ENCODE measurements at places on chromosomes 12 and 14.
A peak's percentile ranks its signal among the peaks of the same experiment; 100 is the strongest.

DNA sequence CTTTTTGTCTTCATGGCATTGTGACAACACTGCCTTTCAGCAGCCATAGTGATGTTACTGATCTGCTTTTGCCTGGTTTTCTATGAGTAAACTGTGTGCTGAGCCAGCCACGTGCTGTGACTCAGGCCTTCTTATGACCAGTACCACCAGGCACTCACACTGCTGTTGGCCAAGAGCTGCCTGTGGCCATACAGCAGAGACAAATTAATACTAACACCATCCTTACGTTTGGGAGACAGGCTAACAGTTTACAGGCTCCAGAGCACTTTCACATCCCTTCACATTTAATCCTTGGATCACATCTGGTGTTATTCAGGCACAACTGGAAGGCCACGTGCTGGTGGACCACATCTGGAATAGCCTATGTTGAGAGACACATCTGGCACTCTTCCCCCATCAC lies 377.9 kb downstream of the CCDC91 start:
- no peak for DNase-seq

DNA sequence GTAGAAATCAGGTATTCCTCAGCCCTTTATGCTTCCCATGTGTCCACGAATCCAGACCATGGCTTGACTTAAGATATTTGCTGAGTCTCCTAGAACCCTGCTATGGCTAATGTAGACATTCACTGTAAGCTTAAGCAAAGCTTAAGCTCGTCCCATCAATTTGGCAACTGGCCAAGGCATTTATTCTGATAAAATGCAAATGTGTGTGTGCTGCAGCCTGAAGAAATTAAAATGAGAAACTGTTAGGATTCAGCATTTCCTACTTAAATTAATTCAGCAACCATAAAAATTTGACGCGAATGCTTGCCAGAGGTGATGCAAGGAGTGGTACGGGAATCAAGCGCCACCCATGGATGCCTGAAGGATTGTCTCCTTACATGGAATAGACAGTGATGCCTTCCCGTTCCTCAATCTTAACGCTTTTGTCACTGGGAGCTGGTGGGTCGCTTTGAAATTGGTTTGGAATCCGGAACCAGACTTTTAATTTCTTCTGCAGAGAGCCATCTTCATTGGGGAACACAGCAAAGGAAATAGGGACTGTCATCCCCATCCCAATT lies 13.2 kb downstream of the HEBP1 start:
- DNase-seq: no peak

DNA sequence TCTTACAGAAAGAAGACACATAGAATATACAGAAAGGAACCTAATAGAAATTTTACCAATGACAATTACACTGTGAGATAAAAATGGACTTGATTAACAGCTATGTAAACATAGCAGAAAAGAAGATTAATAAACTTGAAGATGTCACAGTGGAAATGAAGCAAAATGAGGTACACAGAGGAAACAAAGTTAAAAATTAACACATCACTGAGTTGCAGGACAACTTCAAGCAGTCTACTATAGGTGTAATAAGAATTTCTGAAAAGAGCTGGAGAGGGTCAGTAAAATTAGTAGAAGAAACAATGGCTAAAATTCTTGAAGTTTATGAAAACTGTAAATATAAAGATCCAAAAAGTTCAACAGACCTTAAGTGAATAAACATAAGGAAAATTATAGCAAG lies 738.7 kb downstream of the C12orf50 start:
- no peak for DNase-seq

DNA sequence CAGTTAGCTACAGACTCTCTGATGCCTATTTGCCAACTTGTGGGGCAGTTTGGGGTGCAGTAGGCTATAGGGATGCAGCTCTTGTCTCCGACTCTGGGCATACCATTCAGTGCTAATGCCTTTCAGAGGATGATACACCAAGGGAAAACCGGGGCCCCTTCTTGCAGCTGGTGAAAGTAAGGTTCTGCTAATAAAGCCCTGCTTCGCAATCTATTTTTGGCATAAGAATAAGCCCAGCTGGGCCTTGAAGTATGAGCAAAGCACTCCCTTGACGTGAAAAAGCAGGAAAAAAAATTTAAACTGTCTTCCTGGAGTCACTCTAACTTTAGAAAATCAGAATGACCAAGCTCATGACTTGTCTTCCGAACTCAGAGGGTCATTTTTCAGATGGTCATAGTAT lies 124.1 kb upstream of the RBM19 start:
- no peak for DNase-seq

DNA sequence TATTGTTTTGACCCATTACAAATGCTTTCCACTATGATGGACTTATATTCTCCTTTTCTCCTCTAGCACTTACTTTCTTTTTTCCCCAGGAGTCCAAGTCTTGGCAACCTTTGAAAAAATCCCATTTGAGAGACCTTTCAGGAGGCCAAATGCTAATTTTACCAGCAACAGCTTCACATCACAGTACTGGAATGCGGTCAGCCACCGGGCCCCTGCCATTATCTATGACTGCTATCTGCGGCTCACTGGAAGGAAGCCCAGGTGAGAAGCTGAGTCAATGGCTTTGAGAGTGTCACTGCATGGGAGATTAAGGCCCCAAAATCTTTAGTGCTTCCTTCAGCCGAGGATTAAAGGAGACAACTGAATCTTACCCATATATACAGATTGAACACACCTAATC lies 64.2 kb downstream of the ERGIC2 start:
- DNase-seq: peak; percentile 13

GRCh38 chr14:21924479-21924878 lies 250.9 kb upstream of the OR4E1 start:
- DNase-seq: peak; percentile 57

DNA sequence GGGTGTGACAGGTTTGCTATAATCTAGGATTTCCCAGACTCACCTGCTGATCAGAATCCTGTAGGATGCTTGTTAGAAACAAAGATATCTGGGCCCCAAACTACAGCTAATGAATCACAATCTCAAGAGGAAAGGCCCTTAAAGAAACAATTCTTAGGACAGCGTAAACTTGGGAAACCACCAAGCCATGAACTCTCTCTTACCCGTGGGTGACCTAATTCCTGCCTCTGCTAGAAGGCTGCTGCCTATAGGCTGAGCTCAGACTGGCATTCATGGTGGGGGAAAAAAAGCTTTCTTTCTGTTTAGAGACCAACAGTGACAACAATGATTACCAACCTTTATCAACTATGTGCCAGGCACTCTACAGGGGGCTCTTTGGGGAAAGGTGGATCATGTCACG lies 213.9 kb upstream of the FKBP4 start:
- no peak for DNase-seq

GRCh38 chr14:51576117-51576430 lies 75.6 kb upstream of the FRMD6 start:
- DNase-seq: peak; percentile 23

DNA sequence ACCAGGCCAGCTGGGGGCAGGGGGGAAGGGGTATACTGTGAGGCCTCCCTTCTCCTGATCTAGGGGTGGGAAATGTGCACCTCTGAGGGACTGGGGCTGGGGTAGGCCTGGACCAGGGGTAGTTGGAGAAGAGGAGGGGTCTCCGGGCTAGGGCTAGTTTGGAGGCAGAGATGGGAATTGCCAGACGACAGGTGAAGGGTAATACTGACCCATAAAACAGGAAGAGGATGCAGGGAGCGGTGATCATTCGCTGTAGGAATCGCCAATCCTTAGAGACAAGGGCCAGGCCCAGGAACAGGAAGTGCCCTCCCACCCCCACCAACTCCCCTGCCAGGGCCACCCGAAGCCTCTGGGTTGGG lies 4.4 kb downstream of the SLC22A17 start:
- no peak for DNase-seq

GRCh38 chr12:113898466-113898865 lies 67.7 kb downstream of the RBM19 start:
- DNase-seq: no peak

DNA sequence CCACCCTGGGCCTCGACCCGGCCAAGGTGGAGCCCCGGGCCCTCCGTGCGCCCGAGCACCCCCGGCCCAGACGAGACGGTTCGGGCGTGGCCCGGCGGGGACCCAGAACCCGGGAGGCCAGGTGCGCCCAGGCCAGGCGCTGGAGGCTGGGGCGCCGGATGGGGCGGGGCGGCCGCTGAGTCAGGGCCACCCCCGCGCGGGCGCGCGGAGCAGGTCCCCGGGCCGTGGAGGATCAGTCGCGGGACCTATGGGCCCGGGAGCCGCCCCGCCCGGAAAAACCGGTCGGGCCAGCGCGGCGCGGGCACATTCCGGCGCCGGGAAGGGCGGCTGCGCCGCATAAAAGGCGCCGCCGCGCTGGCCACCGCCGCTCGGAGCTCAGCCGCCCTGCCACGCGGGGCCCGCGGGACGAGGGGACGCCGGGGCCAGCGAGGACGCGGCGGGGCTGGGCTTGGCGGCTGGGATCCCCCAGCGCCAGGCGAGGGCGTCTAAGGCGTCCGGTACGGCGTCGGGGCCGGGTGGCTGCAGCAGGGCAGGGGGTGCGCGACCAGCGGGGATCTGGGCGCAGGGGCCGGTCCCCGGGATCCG lies 21.5 kb upstream of the KIF26A start:
- no peak for DNase-seq

DNA sequence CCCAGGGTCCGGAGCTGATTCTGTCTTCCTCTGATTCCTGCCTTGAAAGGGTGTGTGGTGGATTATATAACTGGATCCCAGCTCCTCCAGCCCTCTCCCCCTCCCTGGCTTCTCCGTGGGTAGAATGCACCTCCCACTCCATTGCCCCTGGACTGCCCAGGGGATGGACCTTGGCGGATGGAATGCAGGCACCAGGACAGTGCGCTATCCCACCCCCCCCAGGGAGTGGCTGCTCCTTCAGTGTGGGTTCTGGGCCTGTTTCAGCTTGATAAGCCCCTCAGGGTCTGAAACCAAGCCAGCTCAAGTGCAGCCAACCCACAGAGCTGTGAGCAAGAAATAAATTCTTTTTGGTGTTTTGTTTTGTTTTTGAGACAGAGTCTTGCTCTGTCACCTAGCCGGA lies 112.4 kb upstream of the TMEM132D start:
- DNase-seq: no peak

- DNase-seq: no peak
Measured at GRCh38 chr12:50234347-50234746, 49.0 kb downstream of the LIMA1 start.

- DNase-seq: no peak
Measured at GRCh38 chr14:68627050-68627867, 165.6 kb downstream of the ZFP36L1 start.

DNA sequence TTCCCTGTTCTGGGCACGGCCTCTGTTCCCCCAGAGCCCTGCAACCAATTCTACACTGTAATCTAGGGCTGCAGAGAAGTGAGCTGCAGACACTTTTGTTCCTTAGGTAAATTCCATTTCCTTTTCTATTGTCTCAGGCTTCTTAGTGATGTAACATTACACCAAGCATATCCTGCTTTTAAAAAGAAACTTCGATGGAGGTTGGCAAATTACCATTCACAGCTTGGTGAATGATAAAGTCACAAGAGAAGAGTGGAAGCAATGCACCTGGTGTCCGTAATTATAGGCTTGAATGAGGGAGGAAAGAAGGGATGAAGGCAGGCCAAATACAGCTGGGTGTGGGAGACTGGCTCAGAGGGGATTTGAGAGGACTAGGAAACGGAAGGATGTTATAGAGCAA lies 68.6 kb downstream of the PPM1A start:
- DNase-seq: peak; percentile 12

- DNase-seq: no peak
Measured at GRCh38 chr14:71625175-71625574, 307.1 kb upstream of the RGS6 start.

GRCh38 chr12:52126050-52126604 lies 46.6 kb downstream of the SMIM41 start:
- no peak for DNase-seq

DNA sequence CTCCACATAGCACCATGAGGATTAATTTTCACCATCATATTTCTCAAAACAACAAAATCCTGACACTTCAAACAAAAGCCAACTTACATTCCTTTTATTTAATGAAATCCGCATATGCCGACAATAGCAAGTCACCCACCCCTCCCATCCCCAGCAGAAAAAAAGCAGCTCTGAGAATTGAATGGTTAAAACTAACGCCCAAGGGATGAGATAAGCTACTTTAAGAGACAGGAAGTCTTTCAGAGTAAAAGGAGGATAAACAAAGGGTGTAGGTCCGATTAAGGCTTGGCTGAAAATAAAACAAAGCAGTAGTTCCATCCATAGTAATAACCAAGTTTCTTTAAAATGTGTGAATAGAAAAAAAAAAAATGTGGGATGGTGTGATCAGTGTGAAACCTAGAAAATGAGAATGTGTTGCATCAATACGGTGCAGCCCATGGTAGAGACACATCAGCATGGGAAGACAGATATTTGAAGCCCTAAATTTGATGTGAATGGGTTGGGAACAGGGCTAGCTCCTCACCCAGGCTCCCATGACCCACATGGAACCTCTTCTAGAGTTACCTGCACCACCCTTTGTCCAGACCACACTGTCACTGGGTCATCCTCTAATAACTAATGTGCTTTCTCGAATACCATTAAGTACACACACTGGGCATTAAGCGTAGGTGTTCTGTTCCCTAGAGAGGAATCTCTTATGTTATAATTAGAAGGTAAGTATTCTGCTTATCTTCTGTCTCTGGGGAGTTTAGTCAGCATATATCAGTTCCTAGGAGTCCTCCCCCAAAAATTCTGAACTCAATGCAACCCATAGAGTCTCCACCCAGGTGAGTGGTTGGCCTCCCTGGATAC lies 31.7 kb downstream of the RTRAF start:
- DNase-seq: no peak

DNA sequence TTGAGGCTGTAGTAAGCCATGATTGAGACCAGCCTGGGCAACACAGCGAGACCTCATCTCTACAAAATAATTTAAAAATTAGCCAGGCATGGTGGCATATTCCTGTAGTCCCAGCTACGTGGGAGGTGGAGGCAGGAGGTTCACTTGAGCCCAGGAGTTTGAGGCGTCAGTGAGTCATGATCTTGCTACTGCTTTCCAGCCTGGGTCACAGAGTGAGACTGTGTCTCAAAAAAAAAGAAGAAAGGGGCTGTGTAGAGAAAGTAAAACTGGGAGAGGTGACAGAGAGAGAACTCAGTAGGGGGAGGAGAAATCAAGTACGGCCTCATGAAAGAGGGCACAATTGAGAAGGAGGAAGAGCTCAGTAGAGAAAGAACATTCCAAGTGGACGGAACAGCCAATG lies 12.4 kb downstream of the TECPR2 start:
- no peak for DNase-seq

DNA sequence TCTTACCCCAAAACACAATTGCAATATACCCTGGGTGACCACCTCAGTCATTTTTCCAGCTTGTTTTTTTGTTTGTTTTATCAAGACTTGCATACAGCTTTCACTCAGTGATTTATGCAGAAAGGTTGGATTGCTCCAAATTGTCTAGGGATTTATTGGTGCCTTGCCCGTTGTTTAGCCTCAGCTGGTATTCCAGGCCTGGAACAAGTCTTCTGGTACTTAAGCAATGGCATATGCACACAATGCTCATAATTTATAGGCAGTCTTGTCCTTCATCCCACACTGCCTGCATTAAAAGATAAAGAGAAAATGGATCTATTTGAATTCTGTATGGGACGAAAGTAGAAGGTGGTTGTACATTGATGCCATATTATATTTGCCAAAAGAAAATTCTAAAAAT lies 392.5 kb downstream of the ADAMTS20 start:
- no peak for DNase-seq

Measured in dermis microvascular lymphatic vessel endothelial cell (primary cell).